ENCODE measurements at places on chromosomes 1 and 21.

GRCh38 chr1:205248793-205249601 is 21.3 kb downstream of the TMCC2 start:
- no peak for DNase-seq

DNA sequence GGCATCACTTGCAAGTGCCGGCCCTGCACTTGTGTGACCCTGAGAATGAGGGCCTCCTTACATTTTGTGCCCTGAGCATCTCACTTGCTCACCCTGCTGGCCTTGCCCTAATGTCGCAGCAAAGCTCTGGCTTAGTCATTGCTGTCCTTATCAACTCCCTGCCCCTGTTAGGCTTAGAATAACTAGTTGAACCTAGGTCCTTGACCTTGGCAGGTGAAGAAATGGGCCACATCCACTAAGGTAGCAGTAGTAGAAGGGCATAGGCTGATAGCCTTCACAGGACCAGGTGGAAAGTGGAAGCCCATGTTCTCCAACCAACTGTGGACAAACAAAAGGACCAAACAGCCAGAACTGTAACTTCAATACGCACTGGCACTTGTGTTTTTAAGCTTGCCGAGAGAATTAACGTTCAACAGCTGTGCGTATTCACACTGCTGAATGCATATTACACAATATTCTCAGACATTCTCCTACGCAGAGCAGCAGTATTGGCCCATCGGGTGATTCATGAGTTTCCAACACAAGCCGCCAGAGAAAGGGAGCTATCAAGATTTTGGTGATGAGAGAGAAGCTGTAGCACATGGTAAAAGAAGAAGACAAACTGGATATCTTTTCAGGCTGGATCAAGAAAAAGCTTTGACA is 27.7 kb upstream of the PTGFRN start:
- DNase-seq: peak; percentile 75

GRCh38 chr1:29682919-29683295 is 446.6 kb downstream of the PTPRU start:
- DNase-seq: no peak

- DNase-seq: no peak
Observed at GRCh38 chr1:110982320-110982719, 18.6 kb upstream of the LRIF1 start.

GRCh38 chr1:90798883-90799282 is 81.8 kb upstream of the BARHL2 start:
- DNase-seq: no peak

GRCh38 chr1:219993554-219994433 is 52.5 kb downstream of the EPRS1 start:
- no peak for DNase-seq

DNA sequence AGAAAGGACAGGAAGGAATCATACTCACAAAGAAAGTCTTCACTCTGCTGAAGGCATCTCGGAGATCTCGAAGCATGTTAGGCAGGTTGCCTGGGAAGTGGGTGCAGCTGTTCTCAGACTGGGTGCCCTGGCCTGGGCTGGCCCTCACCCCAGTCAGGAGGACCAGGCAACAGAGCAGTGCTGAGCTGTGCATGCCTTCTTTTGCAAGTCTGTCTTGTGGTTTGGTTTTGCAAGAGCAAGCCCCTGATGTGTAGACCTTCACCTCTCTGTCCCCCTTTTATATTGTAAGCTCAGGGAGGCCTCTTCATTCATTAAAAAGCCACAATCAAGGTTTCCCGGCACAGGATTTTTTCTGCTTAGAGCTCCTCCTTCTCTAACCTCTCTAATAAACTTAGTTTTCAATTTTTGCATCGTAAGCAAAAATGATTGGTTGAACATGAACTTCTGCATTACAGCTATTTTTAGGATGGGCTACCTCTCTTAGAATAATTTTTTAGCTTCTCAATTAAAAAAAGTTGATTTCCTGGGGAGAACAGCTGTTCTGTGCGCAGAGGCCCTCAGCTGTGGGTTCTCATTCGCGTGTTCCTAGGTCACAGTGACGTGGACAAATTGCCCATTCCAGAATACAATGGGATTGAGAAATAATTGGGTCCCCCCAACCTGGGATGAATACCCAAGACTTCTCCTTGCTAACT is at the start of gene IL10:
IL10 (minus strand) TSS at position 252 of the 695 bp plus-strand sequence; CDS start at position 193, 59 bp downstream.
- DNase-seq: peak; percentile 60

- no peak for DNase-seq
Observed at GRCh38 chr1:171849245-171849898, 8.1 kb downstream of the DNM3 start.

- no peak for DNase-seq
Observed at GRCh38 chr1:197781968-197782721, 6.9 kb upstream of the DENND1B start.

DNA sequence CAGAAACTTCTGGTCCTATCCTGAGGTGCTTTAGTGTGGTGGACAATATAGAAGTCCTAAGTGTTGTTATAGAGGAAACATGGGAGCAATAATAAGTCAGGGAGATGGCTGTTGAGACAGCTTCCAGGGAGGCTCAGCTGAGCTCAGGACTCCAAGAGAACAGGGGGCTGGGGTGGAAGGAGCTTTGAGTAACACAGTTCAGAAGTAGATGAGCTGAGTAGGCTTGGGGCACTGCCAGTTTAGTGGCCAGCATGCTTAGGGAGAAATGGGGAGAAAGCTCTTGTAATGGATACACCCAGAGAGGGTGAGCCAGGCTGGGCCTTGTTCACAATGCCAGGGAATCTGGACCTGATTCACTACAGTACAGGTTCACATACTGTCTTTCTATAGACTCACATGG is 201.6 kb downstream of the DAB1 start:
- DNase-seq: no peak

All from GM12865 (cell line).